Head of caudate nucleus (tissue), 42 donors: ENCODE measurements at places on chromosomes 6 and 20.

DNA sequence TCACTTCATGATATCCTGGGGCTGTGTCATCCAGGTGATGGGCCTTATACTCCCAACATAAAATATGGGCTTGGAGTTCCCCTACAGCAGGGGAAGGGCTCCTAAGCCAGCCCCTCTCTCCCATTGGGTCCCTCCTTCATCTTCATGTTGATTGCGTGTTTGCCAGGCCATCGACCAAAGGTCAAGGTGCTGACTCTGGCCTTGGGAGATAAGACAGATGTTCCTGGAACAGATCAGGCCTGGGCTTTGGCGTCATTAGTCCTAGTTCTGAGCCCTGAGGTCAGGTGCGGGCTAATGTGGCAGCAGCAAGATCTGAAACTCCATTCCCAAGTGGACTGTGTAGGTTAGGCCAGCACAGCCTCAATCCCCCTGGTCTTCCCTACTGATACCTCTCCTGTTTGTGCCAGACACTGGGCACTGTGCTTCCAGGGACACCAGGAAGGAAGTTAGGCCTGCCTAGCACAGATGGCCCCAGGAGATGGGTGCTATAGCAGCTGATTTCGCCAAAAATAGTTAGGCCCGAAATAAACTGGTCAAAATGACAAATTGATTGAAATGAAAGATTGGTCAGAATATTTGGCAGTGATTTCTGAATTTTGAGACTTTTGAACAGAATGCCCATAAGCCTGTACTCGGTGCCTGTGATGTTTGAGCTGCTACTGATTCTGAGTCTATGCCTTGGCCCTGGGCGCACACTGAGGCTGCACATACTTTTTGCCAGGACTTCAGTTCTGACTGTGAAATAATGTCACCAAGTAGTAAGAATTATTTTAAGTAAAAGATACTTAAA lies 28.8 kb downstream of the EPB41L1 start:
- no peak for DNase-seq

DNA sequence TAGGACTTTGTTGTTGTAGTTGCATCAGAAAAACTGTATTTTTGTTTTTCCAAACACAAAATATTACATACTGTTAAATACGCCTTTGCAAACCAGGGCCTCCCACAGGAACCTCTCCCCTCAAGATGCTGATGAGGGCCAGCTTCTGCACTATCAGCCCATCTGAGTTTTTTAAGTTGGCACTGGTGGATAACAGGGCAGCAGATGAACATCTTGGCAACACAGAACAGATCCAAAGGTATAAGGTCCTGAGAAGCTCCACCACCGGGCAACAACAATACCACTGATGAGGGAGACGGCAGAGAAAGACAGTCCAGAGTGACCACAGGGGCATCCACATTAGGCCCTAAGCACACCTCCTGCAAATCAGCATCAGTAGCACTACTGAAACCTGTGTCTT lies 177.7 kb downstream of the DLL1 start:
- peak; percentile 20 for DNase-seq

- no peak for DNase-seq
These were observed 705.7 kb upstream of the SLC35B3 start for GRCh38 chr6:9140951-9141460.

GRCh38 chr6:113825781-113826180 lies 31.4 kb upstream of the MARCKS start:
- peak; percentile 72 for DNase-seq
